ENCODE measurements at places on chromosomes 1 and 21. TPM values are rescaled to one million over a fixed set of nuclear protein-coding genes. Genes with fewer than 3 reads are reported as not detected.

CD101 gene
- total RNA-seq: 2.0 TPM

BMP8A gene
- not detected for total RNA-seq

RSPO1 gene
- total RNA-seq: not detected

ZMPSTE24 gene
- total RNA-seq: 33.6 TPM

S100A10 gene
- total RNA-seq: 437 TPM

LCE1A gene
- total RNA-seq: not detected

HSD3B2 gene
- not detected for total RNA-seq

C1orf53 gene
- total RNA-seq: 1.8 TPM

MRAP gene
- not detected for total RNA-seq

CDK18 gene
- 0.27 TPM for total RNA-seq

PEF1 gene
- total RNA-seq: 45.7 TPM

ACTA1 gene
- total RNA-seq: not detected

OPTC gene
- total RNA-seq: not detected

RGS5 gene
- total RNA-seq: 2.3 TPM

OR2L13 gene
- total RNA-seq: not detected

APCS gene
- total RNA-seq: not detected

TACSTD2 gene
- total RNA-seq: not detected

Measured in T-helper 2 cell treated with Interferon-gamma antibody and Interleukin-4, amounts not matched to agents 100 ng/mL and 5 ng/mL, for 36 hours (primary cell).